ENCODE measurements at places on chromosomes 11 and 22.

DNA sequence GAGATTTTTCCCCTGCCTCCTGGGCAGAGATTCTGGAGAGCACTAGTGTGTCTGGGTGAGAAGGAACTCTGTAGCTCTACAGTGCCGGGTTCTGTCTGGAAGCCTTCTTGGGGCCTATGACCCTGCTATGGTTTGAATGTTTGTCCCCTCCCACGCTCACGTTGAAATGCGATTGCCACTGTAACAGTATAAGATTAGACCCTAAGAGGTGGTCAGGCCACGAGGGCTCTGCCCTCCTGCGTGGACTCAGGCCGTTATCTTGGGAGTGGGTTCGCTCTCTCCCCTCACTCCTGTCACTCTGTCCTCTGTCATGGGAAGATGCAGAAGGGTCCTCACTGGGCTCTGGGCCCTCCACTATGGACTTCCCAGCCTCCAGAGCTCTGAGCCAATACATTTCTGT is 3.5 kb downstream of the AP5B1 start:
- DNase-seq: no peak

DNA sequence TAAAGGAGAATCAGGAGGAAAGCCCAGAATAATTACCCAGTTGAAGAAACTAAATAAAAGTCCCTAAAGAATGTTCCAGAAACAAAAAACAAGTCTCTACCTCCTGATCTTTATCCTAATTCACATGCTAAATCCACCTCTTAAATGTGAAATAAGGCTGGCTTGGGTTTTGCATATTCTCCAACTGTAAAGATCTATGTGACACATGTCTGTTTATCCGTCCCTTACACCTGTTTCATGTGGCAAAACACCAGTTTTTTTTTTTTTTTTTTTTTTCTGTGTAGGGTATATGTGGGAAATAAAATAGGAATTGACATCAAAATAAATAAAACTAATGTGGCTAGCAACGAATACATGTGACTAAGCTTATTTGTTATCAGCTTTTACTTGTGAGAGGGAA is 70.5 kb downstream of the NARS2 start:
- DNase-seq: no peak

DNA sequence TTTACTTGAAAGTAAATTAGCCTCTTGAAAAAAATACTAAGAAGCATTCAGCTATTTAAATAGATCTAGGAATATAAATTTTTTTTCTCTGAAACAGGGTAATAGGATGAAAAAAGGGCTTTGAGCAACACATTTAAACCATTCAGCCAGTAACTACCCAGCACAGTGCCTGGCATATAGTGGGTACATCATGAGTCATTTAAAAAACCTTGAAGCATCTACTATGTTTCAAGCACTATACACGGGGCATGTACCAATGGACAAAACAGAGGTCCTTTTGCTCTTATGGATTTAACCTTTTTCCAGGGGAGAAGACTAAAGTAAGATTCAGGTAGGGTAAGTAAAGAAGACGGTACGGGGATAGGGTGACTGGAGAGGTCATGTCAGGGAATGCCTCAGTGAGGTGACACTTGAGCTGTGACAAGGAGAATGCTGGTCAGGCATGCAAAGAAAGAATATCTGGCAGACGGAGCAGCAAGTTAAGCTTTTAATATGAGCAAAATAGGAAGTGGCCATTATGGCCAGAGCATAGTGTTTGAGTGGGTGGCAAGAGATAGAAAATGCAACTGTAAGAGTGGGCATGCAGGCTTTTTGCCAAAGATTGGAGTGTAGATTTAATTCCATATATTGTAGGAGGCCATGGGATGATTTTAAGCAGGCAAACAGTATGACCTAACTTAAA is 101.1 kb downstream of the HIPK3 start:
- DNase-seq: peak; percentile 73

DNA sequence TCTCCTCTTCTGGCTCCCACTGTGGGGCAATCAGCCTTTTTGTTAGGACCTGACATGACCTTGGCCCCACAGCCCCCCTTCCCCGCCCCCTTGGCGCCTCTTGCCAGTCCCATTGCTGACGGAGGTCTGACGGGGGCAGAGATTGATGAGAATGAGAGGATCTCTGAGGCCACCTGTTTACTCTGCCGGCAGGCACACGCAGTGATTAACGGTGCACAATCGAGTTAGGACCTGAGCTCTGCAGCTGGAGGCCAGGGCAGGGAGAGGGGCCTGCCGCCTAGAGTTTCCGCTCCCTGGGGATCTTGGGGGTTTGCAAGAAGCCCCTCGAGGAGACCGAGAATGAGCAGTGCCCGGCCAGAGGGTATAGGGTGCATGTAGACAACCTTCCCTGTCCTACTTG is 6.8 kb upstream of the CHRM1 start:
- no peak for DNase-seq

GRCh38 chr11:35725885-35726284 is 63.3 kb downstream of the TRIM44 start:
- DNase-seq: no peak

DNA sequence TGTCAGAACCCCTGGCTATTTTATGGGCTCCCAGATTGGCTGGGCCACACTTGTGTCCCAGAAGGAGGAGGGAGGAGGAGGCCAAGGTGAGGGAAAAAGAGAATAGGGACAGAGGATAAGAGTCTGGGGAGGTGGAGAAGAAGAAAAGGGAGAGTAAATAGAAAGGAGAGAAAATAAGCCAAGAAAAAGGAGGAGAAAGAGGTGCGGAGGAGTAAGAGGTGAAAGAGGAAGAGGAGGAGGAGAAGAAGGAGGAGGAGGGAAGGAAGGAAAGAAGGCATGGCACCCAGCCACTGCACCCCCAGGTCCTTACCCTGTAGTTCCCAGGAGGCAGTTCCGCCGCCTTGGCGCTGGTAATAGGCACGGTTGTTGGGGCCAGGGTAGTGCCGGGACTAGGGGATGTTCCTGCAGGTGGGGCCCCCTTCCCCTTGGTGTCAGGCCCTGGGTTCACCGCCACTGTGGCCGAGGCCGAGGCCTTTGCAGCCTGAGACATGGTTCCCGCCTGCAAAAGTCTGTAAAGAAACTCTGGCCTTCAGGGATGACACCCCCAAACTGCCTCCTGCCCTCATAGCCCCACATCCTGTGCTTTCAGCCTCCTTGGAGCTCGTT is 1.9 kb downstream of the CRYBB1 start:
- DNase-seq: no peak

- DNase-seq: no peak
These were observed 30.9 kb downstream of the LRRC32 start for GRCh38 chr11:76639621-76640020.

DNA sequence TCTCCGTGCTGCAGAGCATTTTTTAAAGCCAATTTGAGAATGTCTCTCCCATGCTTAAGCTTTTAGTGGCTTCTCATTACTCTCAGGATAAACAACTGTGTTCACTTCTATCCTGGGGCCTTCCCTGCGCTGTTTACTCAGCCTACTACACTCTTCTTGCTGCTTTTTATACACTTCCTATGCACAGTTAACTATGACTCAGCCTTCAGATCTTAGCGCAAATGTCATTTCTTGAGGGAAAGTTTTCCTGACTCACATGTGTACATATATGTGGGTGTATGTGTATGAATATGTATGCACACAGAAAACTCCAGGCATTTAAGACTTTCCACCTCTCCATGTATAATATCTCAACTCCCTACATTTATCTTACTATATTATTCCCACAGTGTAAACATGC is 9.8 kb downstream of the THAP12 start:
- DNase-seq: peak; percentile 68

- DNase-seq: no peak
These were observed 28.5 kb downstream of the UQCR10 start for GRCh38 chr22:29795663-29796062.

DNA sequence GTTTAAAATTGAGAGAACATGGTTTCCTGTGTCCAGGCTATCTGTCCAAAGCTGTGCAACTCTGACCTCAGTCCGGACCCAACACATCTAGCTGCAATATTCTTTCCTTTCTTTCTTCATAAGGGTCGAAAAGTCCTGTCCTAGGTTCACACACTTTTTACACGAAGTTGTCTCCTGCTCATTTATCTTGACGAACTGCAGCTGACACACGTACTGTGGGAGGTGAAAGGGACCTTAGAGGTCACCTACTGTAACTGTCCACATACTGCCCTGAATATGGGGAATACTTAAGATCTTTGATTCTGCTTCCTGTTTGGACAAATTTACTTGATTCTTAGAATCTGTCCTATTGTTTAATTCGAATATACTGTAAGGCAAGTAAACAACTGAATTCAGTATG is 105.9 kb downstream of the CCDC83 start:
- DNase-seq: no peak

- no peak for DNase-seq
These were observed 658 bp downstream of the C11orf71 start for GRCh38 chr11:114399490-114400215.

DNA sequence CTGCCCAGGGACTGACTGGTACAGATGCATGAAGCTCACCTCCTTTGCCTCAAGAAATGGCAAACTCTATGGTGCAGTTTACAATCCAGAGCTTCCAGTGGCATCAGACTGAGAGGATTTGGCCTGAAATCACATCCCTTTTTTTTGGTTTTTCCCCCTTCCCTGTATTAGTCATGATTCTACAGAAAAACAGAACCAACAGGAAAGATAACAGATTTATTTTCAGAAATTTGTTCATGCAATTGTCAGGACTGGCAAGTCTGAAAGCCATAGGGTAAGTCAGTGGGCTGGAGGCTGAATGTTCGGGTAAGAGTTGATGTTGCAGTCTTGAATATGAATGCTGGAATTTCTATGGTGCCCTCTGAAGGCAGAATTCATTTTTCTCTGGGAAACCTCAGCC is 12.0 kb upstream of the ZDHHC13 start:
- no peak for DNase-seq

GRCh38 chr22:46308283-46308988 is 11.8 kb downstream of the GTSE1 start:
- DNase-seq: no peak

GRCh38 chr22:41695211-41695610 is 4.1 kb upstream of the MEI1 start:
- no peak for DNase-seq

DNA sequence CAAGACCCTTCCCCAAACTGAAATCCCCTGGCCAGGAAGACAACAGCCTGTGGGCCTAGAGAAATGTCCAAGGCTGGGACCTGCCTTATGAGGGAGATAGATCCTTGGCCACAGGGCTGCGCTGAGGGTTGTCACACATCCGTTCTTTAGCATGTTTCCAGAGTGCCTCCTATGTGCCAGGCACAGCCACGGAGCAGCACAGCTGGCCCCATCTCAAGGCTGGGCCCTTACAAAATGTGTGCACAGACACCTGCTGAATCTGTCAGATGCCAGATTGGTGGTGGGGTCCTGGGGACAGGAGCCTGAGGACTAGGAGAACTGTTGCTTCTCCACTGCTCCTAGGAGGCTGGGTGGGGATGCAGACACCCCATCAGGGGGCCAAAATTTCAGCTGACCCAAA is 11.2 kb downstream of the GRIK4 start:
- no peak for DNase-seq

DNA sequence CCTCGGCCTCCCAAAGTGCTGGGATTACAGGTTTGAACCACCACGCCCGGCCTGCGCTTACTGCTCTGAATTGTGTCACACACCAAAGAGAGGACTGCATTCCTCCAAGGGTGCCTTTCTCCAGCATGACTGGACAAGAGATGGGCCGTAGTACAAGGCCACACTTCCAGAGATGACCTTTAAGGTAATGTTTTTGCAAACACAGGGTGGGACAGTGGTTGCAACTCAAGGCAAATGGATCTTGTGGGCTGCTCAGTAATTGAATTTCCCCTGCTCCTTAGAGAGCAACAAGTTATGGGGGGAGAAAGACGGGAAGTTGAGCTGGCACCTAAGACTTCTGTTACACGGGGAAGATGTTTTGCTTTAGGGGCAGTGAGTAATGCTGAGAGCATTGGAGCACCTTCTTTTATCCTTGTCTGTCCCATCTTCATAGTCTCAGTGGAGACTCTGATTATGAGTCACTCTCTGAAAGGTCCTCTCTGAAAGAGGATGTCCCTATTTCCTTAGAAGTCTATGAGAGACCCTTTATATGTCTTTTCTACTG is 66.3 kb downstream of the C11orf91 start:
- DNase-seq: no peak

- no peak for DNase-seq
These were observed 19.0 kb downstream of the NCF4 start for GRCh38 chr22:36879775-36880174.

DNA sequence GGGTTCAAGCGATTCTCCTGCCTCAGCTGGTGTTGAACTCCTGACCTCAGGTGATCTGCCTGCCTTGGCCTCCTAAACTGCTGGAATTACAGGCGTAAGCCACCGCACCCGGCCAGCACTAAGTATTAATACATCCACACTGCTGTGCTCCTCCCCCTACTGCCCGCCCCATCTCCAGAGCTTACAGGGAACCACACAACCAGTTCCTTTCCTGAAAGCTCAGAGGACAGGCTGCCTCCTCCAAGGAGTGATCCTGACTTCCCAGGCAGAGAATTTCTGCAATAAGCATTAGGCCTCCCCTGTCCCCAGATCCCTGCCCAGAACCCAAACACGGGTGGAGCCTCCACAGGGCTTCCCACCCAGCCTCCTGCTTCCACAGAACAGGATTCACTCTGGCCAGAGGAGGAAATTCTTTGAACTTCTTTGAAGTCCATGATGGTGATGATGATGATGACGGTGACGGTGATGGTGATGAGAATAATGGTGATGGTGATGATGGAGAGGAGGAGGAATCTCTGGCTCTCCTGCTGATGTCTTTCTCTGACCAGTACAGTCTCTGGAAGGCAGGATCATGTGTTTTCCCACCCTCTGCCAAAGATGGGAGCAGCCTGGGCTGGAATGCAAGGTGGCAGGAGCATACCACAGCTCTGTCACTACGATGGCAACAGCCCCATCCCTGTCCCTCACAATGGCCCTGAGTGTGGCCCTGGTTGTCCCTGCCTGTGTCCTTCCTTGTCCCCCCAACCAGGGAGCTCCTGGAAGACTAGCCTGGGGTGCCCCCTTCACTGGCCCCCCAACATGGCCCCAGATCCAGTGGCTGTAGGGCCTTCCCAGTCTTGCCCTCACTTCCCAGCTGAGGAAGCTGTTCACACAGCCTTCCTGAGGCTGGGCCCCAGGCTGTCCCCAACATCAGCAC is 33.5 kb upstream of the CSNK1E start:
- DNase-seq: no peak

DNA sequence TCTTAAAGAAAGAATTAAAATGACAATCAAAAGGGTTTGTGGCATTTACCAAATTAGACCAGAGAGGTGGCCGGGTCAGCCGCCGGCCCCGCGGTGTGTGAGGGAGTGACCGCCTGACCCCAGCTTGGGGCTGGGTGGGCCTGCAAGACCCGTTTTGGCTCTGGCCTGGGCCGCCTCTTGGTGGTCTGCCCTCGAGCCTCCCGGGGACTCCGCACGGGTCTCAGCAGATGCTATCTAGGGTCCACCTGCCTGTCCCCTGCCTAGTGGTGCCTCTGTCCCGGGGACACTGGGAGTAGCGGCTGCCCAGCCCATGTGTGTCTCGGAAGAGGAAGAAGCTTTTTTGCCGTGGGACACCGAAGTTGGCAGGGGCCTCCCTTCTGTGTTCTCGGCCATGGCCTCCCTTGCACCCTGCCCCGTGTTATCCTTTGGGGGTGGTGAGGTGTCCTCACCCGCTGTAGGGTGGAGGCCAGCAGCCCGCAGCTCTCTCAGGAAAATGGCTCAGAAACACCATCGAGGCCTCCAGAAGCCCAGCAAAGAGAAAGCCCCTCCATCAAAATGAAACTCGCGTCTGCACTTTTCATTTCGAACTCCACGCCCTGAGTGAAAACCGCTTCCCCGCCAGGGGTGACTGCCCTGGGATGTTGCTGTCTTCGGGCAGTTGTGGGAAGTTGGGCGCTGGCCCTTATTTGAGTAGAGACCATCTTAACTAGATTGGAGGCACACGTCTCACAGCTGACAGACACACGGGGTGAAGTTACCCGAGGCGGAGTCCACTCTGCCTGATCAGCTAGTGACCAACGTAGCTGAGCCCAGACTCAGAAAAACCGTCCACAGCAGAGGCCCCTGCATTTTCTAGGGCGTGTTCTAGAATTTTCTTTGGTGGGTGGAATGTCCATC is 8.0 kb downstream of the CCND1 start:
- DNase-seq: no peak
